ENCODE measurements at places on chromosomes 3 and 15. TPM values are rescaled to one million over a fixed set of nuclear protein-coding genes. Genes with fewer than 3 reads are reported as not detected.

GRCh38 chr3:29291260-29291981, 10.6 kb downstream of the RBMS3 start:
- DNase-seq, result peak; percentile 21

DNA sequence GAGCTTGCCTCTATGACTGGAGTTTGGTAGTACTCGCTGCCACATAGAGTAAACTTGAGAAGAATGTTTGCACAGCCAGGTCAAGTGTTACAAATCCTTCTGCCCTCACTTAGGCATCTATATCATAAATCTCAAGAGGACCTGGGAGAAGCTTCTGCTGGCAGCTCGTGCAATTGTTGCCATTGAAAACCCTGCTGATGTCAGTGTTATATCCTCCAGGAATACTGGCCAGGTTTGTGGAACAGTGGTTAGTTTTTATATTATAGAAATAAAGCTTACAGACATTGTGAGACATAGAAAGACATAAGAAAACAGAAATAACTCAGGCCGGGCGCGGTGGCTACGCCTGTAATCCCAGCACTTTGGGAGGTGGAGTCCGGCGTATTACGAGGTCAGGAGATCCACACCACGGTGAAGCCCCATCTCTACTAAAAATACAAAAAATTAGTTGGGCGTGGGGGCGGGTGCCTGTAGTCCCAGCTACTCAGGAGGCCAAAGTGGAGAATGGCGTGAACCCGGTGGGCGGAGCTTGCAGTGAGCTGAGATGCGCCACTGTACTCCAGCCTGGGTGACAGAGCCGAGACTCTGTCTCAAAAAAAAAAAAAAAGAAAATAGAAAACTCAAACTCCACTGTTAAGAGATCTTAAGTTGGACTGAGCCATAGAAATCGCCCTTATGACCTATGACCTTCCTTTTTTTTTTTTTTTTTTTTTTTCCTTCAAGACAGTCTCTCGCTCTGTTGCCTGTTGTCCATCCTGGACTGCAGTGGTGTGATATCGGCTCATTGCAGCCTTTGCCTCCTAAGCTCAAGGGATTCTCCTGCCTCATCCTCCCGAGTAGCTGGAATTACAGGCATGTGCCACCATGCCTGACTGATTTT, 2.2 kb downstream of the RPSA start:
- DNase-seq, result no peak

CPN2 gene
- 0.10 TPM for total RNA-seq

MYL3 gene
- not detected for total RNA-seq

DNA sequence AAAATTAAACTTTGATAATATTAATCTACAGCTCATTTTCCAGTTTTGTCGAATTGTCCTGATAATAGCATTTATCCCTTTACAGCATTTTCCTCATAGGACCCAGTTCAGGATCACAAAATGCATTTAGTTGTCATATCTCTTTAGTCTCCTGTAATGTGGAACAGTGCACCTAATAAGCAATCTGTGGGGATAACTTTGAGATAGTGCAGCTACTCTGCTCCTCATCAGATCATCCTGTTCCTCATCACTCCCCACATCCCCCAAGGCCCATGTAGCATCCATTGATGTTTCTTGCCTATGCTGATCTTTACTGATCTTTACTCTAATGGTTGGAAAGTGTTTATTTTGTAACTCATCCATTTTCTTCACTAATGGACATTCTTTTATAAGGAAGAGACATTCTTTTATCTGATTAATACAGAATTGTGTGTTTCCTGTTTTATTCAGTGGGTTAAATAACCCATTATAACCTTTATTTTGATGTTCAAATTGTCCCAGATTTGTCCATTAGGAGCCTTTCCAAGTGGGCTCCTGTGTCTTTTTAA, 7.5 kb downstream of the RNF111 start:
- DNase-seq, result no peak

Data from RPMI7951 (cell line).